ENCODE measurements at places on chromosomes 4 and X. TPM values are rescaled to one million over a fixed set of nuclear protein-coding genes. Genes with fewer than 3 reads are reported as not detected.

Gene FRMD7
- not detected for total RNA-seq

Gene GJB1
- not detected for total RNA-seq

Gene CLNK
- not detected for total RNA-seq

Gene CFP
- 0.38 TPM for total RNA-seq

Gene PNMA5
- not detected for total RNA-seq

Gene TRIML1
- total RNA-seq = not detected

Gene PLCXD1
- total RNA-seq = 8.0 TPM

Gene UFSP2
- total RNA-seq = 31.5 TPM

Gene ZDHHC15
- 0.33 TPM for total RNA-seq

Gene NMU
- not detected for total RNA-seq

Gene STATH
- not detected for total RNA-seq

Gene HTR2C
- not detected for total RNA-seq

Gene MAGEA2
- total RNA-seq = not detected

Gene MAGEB5
- total RNA-seq = not detected

Gene OCRL
- total RNA-seq = 17.4 TPM

Gene FAAH2
- total RNA-seq = 0.33 TPM

Gene IL21
- total RNA-seq = not detected

Gene CTAG2
- not detected for total RNA-seq

Gene GRIA3
- total RNA-seq = not detected

Gene RTL5
- 0.33 TPM for total RNA-seq

Gene FANCB
- total RNA-seq = 2.6 TPM

Gene PPBP
- total RNA-seq = not detected

Gene SERPINA7
- not detected for total RNA-seq

Gene SYN1
- total RNA-seq = not detected

Gene TLR1
- total RNA-seq = 4.6 TPM

Gene ARSJ
- total RNA-seq = 51.1 TPM
